Activated CD8-positive, alpha-beta memory T cell treated with anti-CD3 and anti-CD28 coated beads, Interleukin-2, amount 10 ng/mL, durations not matched to agents 7 days and 5 days (primary cell): ENCODE measurements at places on chromosomes 5 and 9.
A peak's percentile ranks its signal among the peaks of the same experiment; 100 is the strongest.

GRCh38 chr5:142491679-142492078, 166.9 kb upstream of the SPRY4 start:
- DNase-seq: no peak

- no peak for DNase-seq
These were observed 413.2 kb downstream of the ACTL7B start for GRCh38 chr9:108442627-108443018.

- DNase-seq: no peak
These were observed 58.7 kb upstream of the GPR151 start for GRCh38 chr5:146574713-146575112.

GRCh38 chr5:5739490-5739945, 317.0 kb downstream of the ICE1 start:
- DNase-seq: no peak

DNA sequence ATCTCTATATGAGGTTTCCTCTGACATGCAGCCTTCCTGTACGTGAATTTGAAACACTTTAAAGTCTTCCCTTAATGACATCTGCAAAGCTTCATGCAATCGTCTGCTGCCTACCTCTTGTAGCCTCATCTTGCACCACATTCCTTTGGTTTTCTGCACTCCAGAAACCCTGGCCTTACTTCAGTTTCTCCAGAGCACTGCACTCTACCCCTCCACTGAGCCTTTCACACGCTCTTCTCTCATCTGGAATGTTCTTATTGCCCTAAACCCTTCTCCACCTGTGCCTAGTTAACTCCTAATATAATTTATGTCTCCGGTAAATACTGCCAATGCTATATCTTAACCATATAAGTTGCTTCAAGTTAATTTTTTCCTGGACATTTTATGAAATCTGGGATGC, 168.8 kb upstream of the SLC27A6 start:
- DNase-seq: no peak

- peak; percentile 25 for DNase-seq
These were observed 88.3 kb downstream of the PHF2 start for GRCh38 chr9:93664549-93665120.

GRCh38 chr9:112809906-112810305, 59.3 kb downstream of the SNX30 start:
- no peak for DNase-seq

GRCh38 chr5:100464418-100464817, 70.8 kb upstream of the FAM174A start:
- no peak for DNase-seq

DNA sequence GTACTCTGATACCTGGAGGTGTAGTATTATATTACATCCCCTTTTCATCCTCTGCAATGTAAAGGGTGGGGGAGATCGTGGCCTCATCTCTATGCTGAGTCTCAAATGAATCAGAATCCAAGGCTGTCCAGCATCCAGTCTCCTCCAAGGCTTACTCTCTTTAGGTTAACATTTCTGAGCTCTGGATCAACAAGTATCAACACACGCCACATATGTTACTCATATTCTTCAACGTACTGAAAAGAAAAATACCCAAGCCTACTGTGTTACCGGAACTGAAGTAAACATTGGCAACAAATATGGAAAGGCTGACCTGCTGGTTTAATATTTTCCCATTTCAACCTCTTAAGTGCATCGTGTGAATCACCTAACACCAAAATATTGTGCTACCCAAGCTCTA, 241.8 kb downstream of the GAS1 start:
- no peak for DNase-seq

DNA sequence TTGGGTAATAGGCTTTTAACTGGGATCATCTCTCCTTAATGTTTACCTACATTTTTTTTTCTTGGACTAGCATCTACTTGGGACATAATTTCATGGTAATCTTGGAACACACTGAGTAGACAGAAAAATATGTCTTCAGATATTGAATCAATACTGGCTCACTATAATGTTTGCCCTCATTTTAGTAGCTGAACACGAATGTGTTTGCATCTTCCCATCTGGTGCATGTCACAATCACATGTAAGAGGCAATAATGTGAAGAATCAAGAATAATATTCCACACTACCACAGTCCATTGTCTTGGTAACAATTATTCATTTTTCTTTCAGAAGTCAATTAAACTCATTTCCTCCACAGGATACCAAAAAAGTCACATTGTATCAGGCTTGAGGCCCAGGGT, 382.7 kb upstream of the CDH10 start:
- DNase-seq: no peak

DNA sequence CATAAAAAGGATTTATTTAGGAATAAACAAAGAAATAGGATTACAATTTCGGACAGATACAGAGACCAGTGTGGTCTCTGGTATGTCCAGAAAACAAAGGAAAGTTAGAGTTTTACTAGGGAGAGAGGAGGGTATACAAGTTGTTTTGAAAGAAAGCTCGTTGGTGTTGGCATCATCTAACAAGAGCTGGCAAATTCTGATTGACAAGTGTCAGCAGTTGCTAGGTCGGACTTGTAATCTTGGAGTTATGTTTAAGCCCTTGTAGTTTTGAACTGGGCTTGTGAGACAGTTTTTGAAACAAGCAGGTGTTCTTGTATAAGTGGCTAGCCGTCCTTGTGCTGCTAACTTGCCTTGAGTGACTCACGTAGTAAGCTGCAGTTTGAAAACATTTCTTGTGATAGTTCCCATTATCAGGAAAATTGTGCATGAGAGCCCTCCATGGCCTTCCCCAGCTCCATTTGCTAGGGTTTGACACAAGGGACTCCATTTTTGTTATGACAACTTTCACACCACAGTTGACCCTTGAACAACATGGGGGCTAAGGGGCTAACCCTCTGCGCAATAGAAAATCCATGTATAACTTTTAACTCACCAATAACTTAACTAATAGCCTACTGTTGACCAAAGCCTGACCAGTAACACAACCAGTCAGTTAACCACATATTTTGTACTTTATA, 48.1 kb downstream of the ZNF622 start:
- DNase-seq: no peak

GRCh38 chr5:146165460-146165859, 17.0 kb downstream of the LARS1 start:
- DNase-seq: no peak

- peak; percentile 71 for DNase-seq
These were observed 602 bp downstream of the RPL37 start for GRCh38 chr5:40834391-40834848.

GRCh38 chr5:150141544-150142184, 14.0 kb downstream of the PDGFRB start:
- no peak for DNase-seq

DNA sequence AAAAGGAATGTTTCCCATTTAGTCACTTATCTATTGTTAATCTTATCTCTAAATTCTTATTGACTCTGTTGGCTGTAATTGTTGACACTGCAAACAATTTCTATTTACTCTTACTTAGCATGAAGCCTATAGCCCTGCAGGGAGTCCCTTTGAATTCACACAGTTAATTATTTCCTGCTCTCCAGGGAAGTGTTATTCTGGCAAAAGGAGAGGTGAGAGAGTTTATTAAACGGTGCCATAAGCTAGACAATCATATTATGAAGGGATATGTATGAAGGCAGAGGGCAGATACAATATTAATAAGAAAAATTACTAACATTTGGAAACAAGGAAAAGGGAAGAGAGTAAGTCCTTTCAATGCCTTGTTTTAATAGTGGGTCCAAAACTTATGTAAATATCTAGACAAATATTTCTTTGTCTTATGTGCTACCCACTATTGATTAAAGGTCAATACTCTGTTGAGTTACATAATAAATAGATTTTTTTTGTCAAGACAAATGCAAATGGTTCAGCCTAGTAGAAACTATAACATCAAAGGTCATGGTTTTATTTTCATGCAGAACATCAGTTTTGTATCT, 107.1 kb downstream of the CDH18 start:
- no peak for DNase-seq

GRCh38 chr5:83672646-83673045, 48.0 kb downstream of the HAPLN1 start:
- no peak for DNase-seq

- no peak for DNase-seq
These were observed 76.1 kb upstream of the ADAMTS2 start for GRCh38 chr5:179421144-179421901.

DNA sequence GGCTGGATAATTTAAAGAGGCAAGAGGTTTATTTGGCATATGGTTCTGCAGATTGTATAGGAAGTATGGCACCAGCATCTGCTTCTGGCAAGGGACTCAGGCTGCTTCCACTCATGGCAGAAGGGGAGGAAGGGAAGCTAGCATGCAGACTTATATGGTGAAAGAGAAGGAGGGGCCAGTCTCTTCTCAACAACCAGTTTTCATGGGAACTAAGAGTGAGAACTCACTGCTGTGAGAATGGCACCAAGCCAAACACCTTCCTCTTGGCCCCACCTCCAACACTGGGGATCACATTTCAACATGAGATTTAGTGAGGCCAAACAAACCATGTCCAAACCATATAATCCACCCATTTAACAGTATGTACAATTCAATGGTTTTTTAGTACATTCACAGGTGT, 113.3 kb upstream of the SHB start:
- no peak for DNase-seq

DNA sequence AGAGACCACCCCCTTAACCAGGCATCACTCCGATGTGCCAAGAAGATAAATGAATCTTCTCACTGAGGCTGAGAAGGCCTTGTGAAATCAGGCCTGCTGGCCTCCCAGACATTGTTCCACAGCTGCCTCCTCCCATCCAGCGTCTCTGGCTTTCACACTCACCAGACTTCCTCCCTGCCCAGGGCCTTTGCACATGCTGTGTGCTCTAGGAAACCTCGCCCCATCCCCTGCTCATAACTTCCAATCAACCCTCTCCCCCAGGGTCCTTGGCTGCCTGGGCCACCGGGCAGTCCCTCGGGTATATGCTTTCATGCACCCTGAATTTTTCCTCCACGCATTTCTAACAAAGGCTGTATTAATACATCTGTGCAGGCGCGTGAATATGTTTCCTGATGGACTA, 58.4 kb downstream of the DUSP1 start:
- no peak for DNase-seq

GRCh38 chr5:4128994-4129393, 533.4 kb downstream of the IRX1 start:
- DNase-seq: no peak

- no peak for DNase-seq
These were observed 150.1 kb downstream of the RNF180 start for GRCh38 chr5:64315778-64316177.

GRCh38 chr9:112112519-112112918, 62.6 kb downstream of the SUSD1 start:
- no peak for DNase-seq

DNA sequence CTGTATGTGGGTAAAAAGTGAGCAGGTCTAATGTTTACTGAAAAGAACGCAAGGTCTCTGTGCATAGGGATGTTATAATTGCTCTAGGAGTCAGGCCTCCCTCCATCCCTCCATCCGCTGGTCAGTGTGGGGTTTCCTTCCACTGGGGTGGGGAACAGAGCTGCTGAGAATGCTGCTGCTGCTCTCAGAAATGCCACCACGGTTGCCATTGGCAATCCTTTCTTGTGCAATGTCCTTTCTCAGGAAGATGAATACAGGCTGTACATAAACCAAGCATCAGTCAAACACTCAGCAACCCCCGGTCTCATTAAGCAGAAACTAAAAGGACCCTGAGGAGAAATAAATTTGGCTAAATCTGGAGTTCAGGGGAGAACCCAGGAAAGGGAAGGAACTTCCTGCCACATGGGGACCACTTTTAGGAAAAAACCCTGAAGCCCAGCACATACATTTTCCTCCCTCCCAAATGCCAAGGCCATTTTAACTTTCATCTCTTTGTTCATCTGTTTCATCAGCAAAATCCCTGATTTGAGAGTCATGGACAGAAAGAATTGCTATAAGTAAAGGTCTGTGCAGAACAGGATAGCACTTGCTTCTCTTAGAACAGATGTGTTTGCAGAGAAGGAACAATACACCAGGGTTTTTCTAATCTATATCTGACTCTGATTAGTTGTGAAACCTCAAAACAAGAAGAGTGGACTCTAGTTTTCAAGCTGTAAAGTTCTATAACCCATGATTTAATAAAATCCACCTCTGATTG, 70.4 kb upstream of the SLC1A3 start:
- no peak for DNase-seq

DNA sequence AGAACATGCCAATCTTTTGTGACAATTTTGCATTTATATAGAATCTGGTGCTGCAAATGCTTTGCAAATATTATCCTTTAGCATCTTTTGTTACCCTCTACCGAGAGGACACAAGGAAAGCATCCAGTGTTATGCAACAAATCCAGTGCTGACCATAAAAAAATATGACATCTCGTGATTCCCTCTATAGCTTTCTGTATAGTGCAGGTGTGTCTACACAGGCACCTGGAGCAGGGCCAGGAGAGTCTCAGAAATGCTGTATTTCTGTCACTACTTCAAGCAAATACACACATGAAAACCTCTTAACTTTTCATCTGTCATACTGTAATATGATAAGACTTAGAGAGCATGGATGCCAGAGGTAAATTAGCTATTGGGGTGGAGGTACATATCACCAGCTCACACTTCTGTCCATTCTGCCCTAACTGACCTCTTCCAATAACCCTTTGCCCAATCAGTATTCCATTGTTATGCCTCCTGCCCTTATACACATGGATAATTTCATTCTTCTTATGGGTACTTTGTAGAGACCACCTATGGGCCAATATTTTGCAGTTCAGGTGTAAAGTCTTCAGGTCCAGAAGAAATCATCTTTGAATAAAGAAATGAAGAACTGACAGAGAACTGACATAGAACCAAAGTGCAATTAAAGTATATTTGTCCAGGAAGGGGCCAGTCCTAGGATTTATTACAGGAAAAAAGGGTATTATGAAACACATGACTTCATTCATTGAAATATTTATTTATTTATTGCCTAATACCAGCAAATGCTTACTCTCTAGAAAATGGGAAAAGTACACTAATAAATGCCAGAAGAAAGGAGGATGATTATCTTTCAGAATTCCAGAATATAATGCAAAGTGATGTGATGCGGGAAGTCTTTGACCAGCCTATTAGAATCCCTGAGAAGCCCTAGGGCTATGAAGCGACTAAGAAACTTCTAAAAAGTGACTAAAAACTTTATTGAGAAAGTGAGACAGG, 106.5 kb downstream of the EPB41L4A start:
- no peak for DNase-seq

GRCh38 chr9:31683116-31683515, 701.3 kb upstream of the ACO1 start:
- no peak for DNase-seq

- no peak for DNase-seq
These were observed 1020.0 kb upstream of the ARRDC3 start for GRCh38 chr5:92402956-92403702.

- DNase-seq: no peak
These were observed 203.9 kb downstream of the CWC27 start for GRCh38 chr5:64972591-64972990.

DNA sequence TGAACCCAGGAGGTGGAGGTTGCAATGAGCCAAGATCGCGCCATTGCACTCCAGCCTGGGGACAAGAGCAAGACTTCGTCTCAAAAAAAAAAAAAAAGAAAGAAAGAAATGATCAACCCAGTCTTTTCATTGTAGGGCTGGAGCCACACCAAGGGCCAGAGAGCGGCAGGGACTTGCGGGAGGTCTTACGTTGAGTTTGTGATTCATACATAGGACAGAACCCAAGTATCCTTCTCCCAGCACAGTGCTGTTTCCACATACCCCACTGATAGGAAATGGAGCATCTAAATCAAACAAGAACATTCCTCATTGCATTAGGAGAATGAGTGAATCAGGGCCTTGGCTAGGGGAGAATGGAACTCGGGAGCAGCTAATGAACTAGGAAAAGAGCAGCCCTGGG, 3.5 kb upstream of the TNIP1 start:
- DNase-seq: no peak

GRCh38 chr5:56233230-56233629, at the start of gene ANKRD55:
TSS of gene ANKRD55 (minus strand) at chr5:56233330. CDS start at chr5:56232913, 417 bp downstream.
- no peak for DNase-seq
